ENCODE measurements at places on chromosomes 3 and 15.

DNA sequence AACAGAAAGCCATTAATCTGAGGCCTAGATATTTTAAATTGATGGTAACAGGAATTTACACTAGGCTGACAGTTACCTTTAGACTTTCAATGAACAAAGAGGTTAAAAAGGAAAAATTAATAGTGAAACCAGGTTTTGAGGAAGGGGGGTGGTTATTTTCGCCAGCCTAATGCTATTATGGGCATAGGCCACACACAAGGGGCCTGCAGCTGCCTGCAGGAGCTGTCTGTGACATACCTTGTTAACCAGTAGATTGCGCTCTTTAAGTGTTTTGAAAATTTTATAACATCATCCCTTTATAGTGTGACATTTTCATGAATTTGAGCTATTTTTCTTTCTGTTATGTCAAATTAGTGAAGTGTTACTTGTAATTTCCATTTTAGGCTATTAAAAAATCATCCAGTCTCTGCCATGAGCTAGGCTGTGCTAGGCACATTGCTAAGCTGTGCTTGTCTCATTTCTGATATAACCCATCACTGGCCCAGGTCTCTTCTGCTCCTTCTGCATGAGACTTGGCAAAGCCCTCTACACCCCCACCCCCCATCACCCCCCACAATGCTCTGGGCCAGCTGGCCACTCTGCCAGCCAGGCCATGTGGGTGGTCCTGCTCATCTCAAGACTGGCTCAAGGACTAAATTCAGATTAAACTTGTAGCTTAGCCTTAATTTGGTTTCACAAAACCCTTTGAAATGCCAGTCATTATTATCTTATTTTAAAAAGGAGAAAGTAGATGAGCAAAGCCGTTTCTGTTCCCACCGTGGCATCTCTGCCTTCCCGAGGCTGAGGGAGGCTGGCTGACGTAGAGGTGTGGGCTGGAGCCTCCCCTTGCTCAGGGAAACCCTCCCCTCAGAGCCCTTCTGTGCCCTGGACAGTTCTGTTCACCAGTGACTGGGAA, 48.4 kb upstream of the SEC22A start:
- DNase-seq, result no peak

DNA sequence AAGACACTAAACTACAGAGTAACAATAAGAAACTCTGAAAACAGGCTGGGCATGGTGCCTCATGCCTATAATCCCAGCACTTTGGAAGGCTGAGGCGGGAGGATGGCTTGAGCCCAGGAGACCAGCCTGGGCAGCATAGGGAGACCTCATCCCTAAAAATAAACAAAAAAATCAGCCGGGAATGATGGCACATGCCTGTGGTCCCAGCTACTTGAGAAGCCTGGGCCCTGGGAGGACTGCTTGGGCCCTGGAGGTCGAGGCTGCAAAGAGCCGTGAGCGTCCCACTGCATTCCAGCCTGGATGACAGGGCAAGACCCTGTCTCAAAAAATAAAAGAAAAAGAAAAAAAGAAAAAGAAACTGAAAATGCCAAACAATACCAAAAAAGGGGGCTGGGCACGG, 55.4 kb downstream of the TMCC1 start:
- DNase-seq, result no peak

DNA sequence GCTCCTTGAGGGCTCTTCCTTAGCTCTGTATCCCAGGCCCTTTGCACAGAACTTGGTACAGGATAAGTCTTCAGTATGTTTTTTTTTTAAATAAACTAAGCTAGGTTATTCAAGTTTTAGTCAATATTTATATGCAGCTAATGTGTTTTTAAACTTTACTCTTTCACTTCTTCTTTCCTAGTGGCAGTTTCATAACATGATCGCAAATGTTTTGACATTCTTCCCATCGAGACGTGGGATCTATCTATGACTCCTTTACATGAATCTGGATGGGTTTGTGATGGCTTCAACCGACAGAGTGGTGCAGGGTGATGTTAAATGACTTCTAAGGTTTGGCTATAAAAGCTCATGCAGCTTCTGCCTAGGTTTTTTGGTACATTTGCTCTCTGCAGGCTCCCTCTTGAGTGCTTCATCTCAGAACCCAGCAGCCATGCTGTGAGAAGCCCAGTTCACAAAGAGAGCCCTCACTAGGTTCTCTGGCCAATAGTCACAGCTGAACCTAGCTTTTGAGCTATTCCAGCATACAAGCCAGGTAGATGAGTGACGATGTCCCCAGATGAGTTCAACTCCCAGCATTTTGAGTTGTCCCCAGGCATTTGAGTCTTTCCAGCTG, 13.5 kb upstream of the MECOM start:
- DNase-seq, result no peak

GRCh38 chr15:82113106-82113715, 67.4 kb upstream of the MEX3B start:
- no peak for DNase-seq

DNA sequence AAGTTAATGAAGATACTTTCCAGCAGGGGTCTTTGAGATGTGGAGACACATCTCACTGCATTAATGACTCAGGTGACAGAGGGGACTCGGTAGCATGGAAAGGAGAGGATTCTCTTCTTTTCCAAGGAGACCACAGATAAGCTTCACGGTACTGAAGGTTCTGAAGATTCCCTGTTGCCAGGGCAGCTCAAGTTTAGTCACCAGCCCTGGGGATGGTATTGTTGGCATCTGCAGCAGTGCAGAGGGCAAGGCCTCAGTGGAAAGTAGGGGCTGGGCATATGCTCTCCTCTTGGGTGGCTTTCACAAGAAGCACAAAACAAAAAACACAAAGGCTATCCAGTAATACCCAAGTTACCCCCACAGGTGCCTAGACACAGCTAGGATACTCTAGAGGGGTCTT, 38.0 kb upstream of the MRPL3 start:
- DNase-seq, result no peak

DNA sequence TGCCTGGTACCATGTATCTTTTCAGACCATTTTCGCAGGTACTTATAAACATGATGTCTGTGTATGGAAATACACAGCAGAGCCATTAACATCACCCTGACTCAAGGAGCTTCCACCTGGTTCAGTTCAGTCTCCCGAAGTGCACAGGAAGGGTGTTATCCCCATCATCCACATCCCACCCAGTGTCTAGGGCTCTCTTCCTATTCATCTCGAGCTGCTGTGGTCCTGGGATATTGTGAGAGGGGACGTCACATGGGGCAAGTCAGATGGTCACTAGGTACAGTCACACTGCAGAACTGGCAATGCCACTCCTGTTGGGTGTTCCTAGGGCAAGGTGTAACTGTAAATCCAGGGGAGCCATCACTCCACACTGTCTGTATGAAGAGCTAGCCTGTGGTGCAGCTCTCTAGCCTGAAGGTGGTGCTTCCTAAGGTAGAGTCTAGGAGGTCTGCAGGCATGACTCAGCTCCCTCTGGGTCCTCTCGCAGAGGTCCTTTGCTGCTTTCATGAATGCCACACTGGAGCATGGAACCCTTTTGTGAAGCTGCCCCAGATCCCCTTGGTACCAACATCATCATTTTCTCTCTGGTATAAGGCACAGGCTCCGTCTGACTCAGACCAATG, 13.9 kb downstream of the ISLR2 start:
- no peak for DNase-seq

- DNase-seq, result no peak
Observed at GRCh38 chr3:187896646-187897045, 151.4 kb upstream of the BCL6 start.

GRCh38 chr15:58952751-58953150, 19.3 kb upstream of the SLTM start:
- DNase-seq, result no peak

DNA sequence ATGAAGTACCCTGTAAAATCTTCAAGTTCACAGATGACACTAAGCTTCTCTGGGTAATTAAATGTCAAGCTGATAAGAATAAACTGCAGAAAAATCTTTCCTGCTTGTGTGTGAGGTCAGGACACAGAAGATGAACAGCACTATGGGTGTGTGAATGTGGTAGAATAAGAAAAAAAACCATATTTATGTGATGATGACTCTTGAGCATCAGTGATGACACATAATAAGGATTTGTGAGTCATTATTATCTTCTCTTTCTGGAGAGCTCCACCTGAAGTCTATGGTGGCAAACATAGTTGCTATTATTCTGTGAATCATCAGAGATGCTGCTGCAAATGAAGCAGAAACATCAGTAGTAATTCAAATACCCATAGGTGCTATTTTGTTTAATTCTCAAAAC, 422.4 kb downstream of the DIPK2A start:
- no peak for DNase-seq

DNA sequence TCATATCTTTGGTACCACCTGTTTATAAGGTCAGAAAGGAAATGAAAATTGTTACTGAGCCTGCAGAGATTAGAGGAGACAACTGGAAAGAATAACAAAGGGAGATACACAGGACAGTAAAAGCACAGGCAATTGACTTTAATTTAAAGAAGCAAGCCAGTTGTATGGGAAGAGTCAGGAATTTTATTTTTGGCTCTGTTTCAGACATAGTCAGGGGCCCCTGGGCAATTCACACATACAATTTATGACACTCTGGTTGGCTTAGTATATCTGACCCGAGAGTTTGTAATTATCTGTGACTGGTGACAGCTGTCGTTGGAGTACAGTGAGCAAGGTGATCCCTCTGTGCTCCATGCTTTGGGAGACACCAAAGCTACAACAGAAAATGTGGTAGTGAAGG, 591.9 kb upstream of the NECTIN3 start:
- no peak for DNase-seq

DNA sequence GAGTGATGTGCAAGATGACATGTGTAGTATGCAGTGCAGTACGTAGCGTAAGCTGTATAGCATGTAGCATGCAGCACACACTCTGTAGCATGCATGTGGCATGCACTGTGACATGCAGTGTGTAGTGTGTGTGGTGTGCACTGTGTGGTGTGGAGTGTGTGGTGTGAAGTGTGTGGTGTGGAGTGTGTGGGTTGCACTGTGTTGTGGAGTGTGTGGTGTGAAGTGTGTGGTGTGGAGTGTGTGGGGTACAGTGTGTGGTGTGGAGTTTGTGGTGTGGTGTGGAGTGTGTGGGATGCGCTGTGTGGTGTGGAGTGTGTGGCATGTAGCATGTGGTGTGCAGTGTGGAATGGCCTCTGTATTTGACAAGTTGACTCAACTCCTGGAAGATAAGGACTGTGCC, 39.2 kb downstream of the ROPN1B start:
- no peak for DNase-seq

- no peak for DNase-seq
Observed at GRCh38 chr15:99109555-99110021, 4.7 kb downstream of the SYNM start.

DNA sequence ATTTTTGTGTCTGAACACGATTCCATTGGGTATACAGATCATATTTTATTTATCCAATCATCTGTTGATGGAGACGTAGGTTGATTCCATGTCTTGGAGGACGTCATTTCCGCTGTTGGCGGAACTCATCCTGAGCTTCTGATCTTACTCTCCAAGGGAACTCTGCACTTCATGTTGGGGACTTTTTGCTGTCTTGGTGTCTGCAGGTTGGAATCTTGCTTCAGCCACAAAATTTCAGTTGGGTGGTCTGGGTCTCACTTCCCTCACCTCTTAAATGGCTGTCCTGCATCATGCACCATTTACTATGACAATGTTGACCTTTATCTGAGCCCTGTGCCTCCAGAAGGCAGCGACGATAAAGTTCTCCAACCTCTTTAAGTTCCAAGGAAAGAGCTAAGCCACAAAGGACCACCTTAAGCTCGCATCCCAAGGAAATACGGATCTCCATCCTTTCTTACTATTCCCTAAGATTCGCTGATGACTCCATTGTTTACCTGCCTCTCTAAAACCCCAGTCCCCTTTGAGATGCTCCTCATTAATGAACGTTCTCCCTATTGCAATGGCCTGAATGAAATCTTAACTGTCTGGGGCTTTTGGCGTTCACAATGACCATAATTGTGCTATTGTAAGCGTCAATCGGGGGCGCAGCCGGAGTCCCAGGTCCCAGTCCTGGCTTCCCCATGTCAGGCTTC, 23.1 kb upstream of the RNU6-1 start:
- no peak for DNase-seq

DNA sequence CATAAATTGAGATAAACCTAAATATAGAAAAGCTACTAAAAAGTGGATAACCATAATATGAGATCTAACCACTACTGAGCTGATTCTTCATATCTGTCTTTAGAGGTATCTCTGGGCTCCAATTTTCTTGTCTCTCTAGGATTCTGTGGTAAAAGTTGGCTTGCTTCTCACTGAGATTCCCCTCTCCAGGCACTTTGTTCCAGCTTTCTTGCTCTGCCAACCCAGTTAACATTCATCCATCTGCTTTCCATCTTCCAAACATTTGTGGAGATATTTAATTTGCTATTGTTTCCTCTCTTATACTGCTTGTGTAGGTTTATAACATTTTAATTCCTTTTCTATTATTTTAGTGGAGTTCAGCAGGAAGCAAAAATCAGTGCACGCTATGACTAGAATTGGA, 97.6 kb upstream of the LMCD1 start:
- DNase-seq, result no peak

DNA sequence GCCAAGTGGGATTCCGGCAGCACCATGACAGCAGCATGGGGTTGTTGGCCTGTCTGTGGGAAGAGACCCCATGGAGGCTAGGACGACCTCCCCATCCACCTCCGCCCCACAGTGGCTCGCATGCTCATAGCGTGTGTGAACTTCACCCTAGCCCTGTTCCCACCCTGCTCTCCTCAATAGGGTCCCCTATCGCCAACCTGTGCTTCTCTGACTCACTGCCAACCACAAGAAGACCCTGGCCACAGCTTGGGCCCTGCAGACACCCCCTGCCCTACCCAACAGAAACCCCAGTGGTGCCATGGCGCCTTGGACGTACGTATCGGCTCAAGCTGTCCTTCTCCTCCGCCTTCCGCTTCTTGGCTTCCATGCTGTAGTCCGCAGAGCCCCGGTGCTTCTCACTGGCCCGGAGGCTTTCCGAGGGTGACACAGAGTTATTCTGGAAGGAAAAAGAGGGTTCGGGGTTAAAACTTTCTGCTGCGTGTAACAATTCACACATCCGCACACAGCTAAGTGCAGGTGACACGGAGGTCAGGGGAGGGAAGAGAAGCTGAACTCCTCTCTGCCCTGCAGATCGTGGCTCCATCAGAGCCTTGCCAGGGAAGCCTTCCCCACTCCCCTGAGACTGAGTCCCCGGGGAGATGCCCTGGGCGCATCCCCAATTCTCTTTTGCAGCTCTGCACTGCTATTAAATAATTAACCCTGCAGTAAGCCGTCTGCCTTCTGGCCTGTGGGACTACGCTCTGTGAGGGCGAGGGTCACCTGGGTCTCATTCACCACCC, 37.3 kb downstream of the TLE3 start:
- no peak for DNase-seq

- no peak for DNase-seq
Observed at GRCh38 chr3:168722091-168722490, 626.4 kb upstream of the GOLIM4 start.

DNA sequence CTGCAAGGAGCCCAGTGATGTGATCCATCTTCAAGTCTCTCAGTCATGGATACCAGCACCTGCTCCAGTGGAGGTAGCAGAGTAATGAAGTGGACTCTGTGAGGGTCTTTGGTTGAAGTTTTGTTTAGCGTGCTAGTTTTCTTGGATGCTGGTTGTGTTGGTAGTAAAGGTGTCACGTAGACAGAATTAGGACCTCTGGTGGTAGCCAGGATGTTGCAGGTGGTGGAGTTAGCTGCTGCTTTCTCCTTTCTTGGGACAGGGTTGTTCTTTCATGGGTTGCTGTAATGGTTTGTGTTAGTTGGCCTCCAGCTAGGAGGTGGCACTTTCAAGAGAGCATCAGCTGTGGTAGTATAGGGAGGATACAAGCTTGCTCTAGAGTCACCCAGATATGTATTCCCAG, 125.2 kb downstream of the ANXA2 start:
- no peak for DNase-seq

GRCh38 chr3:63557912-63558311, 94.6 kb upstream of the SNTN start:
- no peak for DNase-seq
